ENCODE measurements at places on chromosomes 3 and 15. TPM values are rescaled to one million over a fixed set of nuclear protein-coding genes. Genes with fewer than 3 reads are reported as not detected.

GRCh38 chr3:152547153-152547552, 278.4 kb downstream of the MBNL1 start:
- no peak for DNase-seq

Gene CCDC191
- 0.99 TPM for total RNA-seq

GRCh38 chr3:115602194-115602593, 21.1 kb upstream of the GAP43 start:
- no peak for DNase-seq

Gene SLC35G2
- 2.3 TPM for total RNA-seq

DNA sequence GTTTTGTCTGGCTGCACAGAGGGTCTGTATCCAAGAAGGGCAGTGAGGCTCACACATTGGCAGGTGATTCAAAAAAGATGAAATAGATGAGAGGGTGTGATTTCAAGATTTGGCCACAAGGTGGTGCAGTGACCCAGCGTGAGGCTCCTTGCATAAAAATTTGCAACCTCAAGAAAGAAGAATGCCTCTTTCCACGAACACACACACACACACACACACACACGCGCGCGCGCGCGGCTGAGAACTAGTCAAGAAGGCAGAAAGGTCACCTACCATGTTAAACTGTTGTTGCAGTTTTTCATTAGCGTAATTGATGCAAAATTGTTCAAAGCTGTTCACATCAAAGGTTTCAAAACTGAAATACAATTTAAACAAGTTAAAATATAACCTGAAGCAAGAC, 39.2 kb downstream of the MYO5C start:
- peak; percentile 50 for DNase-seq

DNA sequence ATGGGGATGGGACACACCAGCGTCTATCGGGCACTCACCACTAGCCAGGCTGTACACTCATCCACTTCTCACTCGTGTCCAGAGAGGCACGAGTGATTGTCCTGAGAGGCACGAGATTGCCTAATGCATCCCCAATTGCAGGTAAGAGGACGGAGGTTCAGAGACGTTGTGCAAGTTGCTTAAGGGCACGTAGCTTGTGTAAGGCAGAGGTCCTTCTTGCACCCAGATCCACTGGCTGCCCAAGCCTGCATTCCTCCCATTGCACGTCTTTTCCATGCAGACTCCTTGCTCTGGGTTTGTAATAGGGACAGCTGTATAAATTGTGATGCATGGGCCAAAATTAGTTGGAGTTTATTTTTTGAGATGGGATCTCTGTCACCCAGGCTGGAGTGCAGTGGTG, 264.3 kb downstream of the PLCL2 start:
- DNase-seq, result no peak

DNA sequence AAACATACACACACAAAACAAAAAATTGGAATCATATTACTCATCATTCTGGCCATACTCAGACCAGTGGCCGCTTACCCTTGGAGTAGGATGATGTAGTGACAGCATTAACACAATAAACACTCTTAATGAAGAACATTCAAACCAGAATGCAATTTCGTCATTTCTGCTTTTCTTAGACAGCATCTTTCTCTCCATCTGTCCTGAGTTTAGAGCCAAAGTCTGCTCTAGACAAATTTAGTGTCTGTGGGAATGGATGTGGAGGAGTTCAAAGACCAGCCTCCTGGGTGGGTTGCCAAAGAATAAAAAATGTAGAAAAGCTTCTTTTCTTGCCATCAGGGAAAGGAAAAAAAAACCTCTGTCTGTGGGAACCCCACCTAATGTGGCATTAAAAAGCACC, 212.4 kb upstream of the POU1F1 start:
- no peak for DNase-seq

Gene KNL1
- 0.89 TPM for total RNA-seq

Gene TMIE
- 0.74 TPM for total RNA-seq

Gene CCR5
- 0.62 TPM for total RNA-seq

DNA sequence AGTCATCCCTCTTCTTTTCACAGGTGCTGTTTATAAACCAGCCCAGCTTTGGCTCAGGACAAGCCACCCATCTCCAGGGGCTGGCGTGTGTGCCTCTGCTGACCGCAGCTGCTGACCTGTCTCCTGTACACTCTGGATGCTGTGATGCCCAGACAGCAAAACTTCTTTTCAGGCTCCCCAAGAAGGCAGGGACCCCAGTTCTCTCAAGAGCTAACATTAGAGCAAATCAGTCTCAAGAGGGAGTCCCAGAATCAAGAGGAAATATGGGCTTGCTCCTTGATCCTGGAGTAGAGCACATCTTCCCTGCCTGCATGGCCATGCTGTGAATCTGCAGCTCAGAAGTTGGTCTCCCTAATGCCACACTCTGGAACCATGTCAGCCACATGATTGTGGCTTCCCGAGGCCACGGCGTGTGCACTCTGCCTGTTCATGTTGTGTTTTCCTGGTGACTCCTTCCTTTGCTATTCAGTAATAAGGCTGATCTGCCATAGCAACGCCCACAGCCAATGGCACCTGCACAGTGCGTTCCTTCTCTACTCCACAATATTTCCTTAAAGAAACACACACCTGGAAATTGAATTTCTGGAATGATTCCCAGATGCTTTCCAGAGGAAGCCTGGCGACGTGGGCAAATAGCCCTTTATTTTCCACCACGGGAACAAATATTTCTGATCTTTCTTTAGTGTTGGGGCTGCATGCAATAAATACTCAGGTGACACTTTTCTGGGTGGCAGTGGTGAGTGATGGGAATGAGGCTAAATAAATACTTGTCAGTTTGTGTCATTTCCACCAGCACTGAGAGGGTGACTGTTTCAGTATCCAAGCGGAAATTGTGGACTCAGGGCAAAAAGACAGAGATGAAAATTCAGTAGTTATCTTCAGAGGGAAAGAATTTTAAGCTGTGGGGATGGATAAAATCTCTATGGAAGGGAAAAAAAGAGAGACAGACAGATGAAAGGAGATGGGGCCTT, 21.9 kb upstream of the THSD4 start:
- no peak for DNase-seq

DNA sequence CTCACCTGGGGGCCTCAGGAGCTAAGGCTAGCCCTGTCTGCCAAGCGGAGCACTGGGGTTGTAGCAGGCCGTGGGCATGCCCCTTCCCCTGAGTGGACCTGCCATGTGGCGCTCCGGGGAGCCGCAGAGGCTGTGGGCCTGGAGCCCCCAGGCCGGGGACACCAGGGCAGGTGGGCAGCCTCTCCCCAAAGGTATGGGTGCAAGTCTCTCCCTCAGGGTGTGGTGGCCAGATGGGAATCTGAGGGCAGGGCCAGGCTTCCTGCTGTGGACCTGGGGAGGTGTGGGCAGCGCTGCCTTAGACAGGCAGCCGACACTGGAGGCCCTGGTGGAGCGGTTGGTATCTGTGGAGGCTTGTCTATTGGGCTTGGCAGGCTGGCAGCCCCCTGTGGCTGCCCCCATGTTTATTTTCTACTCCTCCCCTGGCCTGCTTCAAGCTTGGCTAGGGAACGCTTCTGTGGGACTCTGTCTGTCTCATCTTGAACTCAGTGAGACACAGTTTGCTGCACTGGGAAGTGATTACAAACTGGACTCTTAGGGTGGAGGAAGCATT, 5.9 kb downstream of the ACVR2B start:
- no peak for DNase-seq

GRCh38 chr3:14318646-14319045, 83.8 kb upstream of the SLC6A6 start:
- no peak for DNase-seq

- no peak for DNase-seq
Measured at GRCh38 chr3:197082871-197083270, 53.3 kb upstream of the MELTF start.

- no peak for DNase-seq
Measured at GRCh38 chr3:180036092-180036670, 556 bp downstream of the PEX5L start.

GRCh38 chr3:149376718-149377407, 586 bp downstream of the TM4SF1 start:
- no peak for DNase-seq

- no peak for DNase-seq
Measured at GRCh38 chr3:4806535-4807108, 172.6 kb upstream of the BHLHE40 start.

Gene NMNAT3
- total RNA-seq, result 15.0 TPM

GRCh38 chr3:187880441-187880840, 135.2 kb upstream of the BCL6 start:
- DNase-seq, result no peak

GRCh38 chr3:42205800-42206514, 60.0 kb downstream of the CCK start:
- no peak for DNase-seq

Gene TERB2
- total RNA-seq, result not detected

Gene LACTB
- 26.0 TPM for total RNA-seq

GRCh38 chr3:33149342-33149741, 35.5 kb downstream of the CRTAP start:
- DNase-seq, result peak; percentile 35

Gene VEPH1
- total RNA-seq, result 0.25 TPM

DNA sequence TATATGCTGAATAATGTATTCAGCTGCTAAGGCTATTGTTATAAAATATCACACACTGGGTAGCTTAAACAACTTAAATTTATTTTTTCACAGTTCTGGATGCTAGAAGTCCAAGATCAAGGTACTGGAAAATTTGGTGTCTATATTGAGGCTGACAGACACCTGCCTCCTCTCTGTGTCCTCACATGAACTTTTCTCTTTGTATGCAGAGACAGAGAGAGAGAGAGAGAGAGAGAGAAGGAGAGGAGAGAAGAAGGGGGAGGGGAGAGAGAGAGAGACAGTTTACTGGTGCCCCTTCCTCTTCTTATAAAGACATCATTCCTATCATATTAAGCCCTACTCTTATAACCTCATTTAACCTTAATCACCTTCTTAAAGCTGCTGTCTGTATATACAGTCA, 320.1 kb upstream of the THBS1 start:
- no peak for DNase-seq

- DNase-seq, result no peak
Measured at GRCh38 chr15:79978260-79978654, 7.3 kb upstream of the BCL2A1 start.

- no peak for DNase-seq
Measured at GRCh38 chr3:11547498-11547897, 96.2 kb downstream of the VGLL4 start.

DNA sequence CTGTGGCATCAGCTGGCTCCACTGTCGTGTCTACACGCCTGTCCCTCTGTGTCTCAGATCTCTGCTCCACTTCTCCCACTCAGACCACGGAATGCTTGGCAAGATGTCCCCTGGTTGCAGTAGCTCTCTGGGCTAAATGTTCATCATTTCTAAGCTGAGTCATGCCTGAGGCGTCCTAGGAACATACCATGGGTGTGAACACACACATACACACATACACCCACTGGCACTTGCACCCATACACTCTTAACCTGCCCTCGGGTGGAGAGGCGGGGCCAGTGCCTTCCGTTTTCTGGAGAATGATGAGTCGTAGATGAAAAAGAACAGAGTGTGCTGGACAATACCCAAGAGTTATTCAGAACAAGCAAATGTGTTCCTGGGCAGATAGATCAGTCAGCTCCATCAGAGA, 72.4 kb downstream of the SENP2 start:
- DNase-seq, result peak; percentile 62

Measured in left ventricle myocardium superior (tissue), 1 donor.